ENCODE measurements at places on chromosomes 7 and 10. TPM values are rescaled to one million over a fixed set of nuclear protein-coding genes. Genes with fewer than 3 reads are reported as not detected.

The CREB5 gene
- 25.7 TPM for total RNA-seq

The GHRHR gene
- not detected for total RNA-seq

The NUTM2D gene
- 1.0 TPM for total RNA-seq

The SPAM1 gene
- not detected for total RNA-seq

The SYCE1 gene
- not detected for total RNA-seq

The ZNF853 gene
- 5.6 TPM for total RNA-seq

The CEP55 gene
- total RNA-seq: 73.2 TPM

- DNase-seq: no peak
These were observed 108.9 kb downstream of the DNAH11 start for GRCh38 chr7:21651697-21652096.

DNA sequence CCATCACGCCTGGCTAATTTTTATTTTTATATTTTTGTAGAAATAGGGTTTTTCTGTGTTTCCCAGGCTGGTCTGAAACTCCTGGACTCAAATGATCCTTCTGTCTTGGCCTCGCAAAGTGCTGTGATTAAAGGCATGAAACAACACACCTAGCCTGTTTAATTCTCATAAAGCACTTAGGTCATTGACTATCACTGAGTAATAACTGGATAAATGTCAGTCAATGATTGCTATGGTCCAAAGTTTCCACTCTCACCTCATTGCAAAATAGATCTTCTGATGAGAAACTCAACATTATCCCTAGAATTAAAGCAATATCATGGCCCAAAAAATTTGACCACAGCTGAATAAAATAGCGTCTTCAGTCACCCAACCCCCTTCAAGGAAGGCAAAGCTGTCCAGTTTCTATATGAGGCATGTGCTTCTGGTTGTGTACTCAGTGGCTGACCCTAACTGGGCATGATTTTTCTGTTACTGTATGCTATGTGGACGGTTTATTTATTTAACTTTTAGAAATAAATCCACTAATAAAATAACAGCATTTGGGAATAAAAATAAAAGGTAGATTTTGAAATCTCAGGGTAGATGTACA is 86.5 kb upstream of the LRRN3 start:
- DNase-seq: no peak

- no peak for DNase-seq
These were observed 763 bp downstream of the PITX3 start for GRCh38 chr10:102240467-102241031.

DNA sequence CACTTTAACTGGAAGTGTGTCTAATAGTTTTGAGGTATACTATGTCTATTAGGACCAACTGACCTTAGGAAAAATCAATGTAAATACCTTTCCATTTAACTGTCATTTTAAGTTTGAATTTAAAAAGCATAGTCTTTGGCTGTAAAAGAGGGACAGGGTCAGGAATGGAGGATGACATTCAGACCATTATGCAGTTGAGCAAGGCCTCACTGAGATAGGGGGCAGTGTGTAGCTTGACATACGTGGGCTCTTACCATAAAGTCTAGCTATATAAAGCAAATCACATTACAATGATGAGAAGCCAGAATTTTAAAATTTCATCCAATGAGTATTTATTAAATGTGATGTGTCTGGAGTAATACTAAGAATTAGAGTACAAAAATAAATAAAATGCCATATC is 17.9 kb downstream of the PALS2 start:
- no peak for DNase-seq

DNA sequence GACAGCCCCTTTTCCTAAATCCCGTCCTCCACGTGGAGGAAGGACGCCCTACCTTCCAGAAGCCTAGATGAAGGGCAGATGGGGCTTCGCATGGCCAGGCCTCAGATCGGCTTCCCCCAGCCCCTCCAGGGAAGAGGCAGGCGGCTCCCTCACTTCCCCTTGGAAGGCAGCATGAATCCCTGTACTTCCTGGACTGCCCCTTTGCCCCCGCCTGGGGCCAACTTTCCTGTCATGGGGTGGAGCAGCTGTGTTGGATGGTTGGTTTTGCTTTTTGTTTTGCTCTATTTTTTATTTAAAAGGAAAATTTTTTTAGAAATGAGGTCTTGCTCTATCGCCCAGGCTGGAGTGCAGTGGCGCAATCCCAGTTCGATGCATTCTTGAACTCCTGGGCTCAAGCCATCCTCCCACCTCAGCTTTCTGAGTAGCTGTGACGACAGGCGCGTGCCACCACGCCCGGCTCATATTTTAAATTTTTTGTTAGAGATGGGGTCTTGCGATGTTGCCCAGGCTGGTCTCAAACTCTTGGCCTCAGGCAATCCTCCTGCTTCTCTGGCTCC is 27.2 kb downstream of the GTF2IRD1 start:
- DNase-seq: no peak

GRCh38 chr10:121783782-121784372 is 144.0 kb downstream of the ATE1 start:
- DNase-seq: no peak

DNA sequence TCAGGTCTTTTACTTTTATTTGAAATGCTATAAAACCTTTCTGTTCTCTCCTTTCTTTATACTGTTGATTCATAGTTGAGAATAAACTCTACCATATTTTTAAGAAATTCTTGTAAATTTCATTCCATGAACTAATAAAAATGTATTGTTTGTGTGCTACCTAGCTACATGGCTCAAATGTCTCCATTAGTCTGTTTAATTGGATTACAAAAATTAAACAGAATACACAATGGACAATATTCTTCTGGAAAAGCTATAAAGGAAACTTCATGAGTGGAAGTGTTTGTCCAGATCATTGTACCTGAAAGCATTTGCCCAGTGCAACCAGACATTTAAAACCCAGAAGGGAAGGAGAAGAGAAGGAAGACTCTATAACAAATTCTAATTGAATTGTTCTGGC is 20.1 kb downstream of the KCND2 start:
- no peak for DNase-seq

GRCh38 chr10:101760510-101760909 is 15.4 kb downstream of the FGF8 start:
- no peak for DNase-seq

- no peak for DNase-seq
These were observed 290.0 kb upstream of the SHH start for GRCh38 chr7:156102267-156102666.

DNA sequence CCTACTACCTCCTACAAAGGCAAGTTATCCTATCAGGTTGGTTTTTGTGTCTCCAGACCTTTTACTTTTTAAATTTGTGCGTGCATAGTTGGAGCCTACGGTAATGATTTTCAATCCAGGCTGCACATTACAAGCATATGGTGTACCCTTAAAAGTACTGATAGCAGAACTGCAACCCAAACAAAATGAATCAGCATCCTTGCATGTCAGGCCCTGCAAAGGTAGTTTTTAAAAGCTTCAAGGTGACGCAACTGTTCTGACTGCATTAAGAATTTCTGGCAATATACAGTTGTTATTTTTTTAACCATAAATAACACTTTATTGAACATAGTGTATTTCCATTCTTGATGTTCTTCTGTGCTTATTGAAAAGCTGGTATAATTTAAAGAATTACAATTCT is 28.9 kb downstream of the GNAT3 start:
- DNase-seq: no peak

DNA sequence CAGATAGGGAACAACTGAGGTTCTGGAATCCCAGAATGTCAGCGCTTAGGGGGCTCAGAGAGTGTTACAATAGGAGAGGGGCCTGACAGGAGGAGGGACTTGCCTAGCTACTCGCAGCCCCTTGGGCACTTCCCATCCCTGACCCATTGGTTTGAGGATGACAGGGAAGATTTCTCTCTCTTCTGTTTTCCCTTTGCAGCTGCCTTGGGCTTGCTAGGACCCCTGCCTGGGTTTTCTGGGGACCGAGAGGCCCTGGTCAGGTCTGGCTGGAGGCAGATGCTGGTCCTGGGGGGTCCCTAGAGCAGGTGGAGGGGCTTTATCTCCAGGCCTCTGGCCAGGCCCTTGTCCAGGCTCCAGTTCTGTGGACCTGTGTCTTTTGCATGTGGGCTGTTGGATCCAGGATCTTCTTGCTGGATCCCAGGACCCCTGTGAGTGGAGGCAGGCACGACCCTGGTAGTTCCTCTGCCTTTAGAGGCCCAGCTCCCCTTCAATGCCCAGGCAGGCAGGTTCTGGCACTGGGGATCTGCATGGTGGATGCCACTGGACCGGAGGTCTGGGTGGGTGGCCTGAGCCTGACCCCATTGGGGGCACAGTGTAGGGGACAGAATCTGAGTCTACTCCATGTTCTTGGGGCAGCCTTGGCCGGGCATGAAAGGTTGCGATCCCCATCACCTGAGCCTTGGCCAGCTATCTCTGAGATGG is 26.9 kb downstream of the RAMP3 start:
- no peak for DNase-seq

DNA sequence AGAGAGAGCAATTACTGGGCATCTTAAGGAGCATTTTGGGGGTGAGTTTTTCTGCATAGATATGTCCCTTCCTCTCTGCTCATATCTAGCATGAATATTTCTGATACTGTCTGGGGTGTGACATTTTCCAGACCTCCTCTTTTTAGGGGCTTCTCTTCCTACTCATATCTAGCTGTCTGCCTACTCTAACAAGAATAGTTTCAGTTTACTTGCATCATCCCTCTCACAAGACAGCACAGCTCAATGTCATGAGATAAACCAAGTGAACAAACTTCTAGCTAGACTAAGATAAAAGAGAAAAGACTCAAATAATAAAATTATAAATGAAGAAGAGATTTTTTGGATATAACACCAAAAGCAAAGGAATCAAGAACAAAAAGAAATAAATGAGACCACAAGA is 419.5 kb upstream of the SORCS1 start:
- DNase-seq: no peak

All from epithelial cell of proximal tubule (primary cell).